ENCODE measurements at places on chromosomes 2 and 18.

GRCh38 chr2:16617282-16618266 is 48.1 kb downstream of the CYRIA start:
- DNase-seq = no peak

DNA sequence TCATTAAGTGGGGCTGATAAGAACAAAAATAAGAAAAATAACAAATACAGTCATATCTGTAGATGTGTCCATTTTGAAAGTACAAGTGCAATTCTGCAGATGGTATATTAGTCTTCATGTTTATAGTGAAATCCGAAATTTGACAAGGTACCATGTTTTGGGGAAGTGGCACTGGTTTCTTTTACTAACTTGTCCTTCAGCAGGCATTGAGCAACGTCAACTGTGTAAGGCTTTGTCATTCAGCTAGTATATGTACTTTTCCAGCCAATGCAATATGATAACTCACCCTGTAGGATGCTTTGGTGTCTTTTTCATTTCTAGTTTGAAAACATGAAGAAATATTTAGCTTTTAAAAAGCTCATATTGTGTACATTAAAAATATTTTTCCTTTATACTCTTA is 139.9 kb downstream of the MCFD2 start:
- DNase-seq = no peak

- DNase-seq = no peak
These were observed 102.9 kb downstream of the BABAM2 start for GRCh38 chr2:27993402-27993787.

GRCh38 chr2:150466741-150467620 is 20.5 kb downstream of the RND3 start:
- DNase-seq = no peak

GRCh38 chr2:174981331-174981730 is 23.9 kb downstream of the CHN1 start:
- DNase-seq = no peak

DNA sequence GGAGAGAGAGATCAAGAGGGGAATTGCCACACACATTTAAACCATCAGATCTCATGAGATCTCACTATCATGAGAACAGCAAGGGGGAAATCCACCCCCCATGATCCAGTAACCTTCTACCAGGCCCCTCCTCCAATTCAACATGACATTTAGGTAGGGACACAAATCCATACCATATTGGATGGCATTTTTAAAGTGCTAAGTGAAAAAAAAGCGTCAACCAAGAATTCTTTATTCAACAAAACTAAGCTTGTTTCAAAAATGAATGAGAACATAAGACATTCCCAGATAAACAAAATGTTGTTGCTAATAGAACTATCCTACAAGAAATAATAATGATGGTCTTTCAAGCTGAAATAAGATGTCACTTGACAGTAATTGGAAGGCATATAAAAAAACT is 626.2 kb upstream of the LRRTM1 start:
- DNase-seq = no peak

DNA sequence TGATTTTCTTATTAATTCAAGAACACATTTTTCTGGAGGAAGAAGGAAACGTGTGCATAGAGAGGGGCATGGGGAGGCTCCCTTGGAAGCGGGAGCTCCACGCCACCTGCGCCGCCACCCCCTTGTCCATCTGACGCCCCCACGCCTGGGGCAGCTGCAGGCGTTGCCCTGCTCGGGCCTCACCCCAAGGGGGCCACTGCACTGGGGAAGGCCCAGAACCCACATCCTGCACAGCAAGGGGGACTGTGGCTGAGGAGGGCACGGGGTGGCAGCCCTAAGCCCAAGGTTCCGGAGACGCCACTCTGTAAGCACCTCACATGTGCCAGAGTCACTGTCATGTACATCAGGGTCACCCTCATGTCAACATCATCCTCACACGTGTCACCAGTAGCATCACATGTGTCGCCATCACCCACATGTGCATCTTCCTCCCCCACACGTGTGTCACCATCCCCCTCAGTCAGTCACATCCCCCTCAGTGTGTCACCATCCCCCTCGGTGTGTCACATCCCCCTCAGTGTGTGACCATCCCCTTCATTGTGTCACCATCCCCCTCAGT is 486.7 kb upstream of the SALL3 start:
- no peak for DNase-seq

DNA sequence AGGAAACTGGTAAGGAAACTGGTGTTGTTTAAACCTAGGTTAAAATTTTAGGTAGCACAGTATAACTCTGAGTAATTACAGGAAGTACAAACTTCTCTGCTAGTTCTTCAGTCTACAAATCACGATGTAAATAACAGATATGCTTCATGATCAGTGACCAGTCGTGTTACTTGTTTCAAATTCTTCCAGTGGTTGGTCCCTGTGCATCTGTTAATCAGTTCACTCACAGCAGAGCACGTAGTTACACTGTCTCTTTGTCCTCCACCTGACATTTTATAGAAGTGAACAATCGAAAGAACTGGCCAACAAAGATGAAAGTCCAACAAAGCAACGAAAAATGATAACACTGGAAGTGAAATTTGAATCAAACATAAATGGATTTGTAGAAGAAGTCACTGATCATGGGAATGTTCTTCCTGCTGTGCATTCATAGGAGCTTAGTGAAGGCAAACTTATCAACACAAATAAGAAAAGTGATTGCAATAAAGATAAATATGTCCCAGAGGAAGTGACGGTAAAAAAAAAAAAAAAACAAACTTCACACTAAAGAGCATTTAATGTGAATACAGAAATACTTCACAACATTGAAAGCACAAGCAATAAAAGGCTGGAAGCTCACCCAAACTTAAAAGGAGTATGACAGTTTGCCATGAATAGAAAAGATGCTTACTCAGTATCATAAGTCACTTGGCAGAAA is 7.0 kb downstream of the EIF2AK2 start:
- no peak for DNase-seq

- DNase-seq = no peak
These were observed 60.9 kb upstream of the RAB6C start for GRCh38 chr2:129918604-129919003.

DNA sequence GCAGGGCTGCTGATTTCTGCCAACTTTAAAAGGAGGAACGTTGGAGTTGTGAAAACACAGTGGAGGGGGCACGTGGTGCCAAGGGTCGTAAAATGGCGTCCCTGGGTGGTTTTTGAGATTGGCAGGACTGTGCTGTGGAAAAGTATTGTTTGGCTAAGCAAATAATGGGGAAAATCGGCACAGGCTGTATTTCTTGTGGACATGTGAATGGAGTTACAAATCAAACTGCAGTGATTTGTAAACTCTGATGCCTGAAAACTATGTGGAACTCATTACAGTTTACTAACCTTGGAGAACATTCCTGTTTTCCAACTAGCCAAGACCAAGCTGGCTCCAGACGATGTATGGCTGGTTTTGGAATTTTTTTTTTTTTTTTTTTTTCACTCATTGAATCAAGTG is 68.7 kb downstream of the KCTD1 start:
- peak; percentile 55 for DNase-seq

DNA sequence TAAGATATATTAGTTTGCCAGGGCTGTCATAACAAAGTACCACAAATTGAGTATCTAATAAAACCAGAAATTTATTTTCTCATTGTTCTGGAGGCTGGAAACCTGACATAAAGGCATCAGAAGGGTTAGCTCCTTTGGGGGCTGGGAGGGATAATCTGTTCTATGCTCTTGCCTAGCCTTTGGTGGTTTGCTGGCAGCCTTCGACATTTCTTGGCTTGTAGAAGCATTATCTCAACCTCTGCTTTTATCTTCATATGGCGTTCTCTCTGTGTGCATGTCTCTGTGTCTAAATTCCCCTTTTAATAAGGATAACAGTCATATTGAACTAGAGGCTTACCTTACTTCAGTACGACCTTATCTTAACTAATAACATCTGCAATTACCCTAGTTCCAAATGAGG is 22.8 kb upstream of the NT5C1B start:
- DNase-seq = no peak

DNA sequence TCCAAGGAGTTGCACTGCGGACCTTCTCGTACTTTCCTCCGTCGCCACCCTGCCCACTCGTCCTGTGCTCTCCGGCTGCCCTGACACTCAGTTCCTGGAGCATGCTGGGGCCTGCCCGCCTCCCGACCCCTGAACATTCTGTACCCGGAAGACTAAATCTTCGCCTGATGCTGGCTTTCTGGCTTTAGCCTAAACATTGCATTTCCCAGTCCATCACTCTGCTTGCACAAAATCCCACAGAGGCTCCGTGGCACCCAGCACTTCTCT is 550 bp upstream of the SFXN5 start:
- peak; percentile 74 for DNase-seq

GRCh38 chr2:237868631-237869342 is 9.4 kb downstream of the RAMP1 start:
- no peak for DNase-seq

GRCh38 chr18:75123113-75123512 is 85.8 kb downstream of the PTGR3 start:
- DNase-seq = no peak

DNA sequence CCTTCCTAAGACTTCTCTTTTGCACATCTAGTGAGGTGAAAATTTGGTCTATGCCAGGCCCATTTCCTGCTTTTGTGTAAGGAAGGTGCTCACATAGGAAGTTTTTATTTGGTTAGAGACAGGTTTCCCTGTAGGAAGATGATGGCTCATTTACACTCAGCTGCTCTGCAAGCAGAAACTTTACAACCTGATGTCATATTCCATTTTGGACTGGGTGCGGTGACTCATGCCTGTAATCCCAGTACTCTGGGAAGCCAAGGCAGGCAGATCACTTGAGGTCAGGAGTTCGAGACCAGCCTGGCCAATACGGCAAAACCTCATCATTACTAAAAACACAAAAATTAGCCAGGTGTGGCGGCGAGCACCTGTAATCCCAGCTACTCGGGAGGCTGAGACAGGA is 35.8 kb downstream of the CASP10 start:
- DNase-seq = no peak

DNA sequence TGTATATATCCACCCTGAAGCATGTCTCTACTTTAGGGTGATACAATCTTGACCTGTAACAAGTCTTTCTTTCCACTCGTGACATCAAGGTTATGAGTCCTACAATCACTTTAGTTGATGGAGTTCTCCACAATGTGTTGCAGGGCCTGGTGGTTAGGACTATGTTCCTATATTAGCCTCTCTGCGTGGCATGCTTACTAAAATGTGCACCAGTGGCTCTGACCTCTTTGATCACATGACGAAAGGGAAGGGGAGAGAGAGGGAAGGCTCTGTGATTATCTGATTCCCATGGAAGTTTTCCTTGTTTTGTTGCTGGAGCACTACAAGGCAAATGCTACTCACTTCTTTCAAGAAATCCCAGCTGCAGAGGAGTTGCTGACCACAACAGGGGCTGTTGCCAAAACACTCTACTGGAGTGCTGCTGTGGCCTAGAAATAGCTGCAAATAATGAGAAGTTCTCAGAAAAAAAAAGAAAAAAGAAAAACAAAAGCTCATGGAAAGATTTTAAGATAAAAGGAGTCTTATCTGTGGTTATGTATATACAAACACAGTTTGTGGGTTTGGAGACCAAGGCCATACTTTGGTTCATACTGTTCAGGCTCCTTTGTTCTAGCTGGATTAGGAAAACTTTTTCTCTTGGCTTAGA is 272.8 kb upstream of the MMADHC start:
- peak; percentile 60 for DNase-seq

GRCh38 chr2:3169106-3169870 is 208.3 kb downstream of the EIPR1 start:
- no peak for DNase-seq

DNA sequence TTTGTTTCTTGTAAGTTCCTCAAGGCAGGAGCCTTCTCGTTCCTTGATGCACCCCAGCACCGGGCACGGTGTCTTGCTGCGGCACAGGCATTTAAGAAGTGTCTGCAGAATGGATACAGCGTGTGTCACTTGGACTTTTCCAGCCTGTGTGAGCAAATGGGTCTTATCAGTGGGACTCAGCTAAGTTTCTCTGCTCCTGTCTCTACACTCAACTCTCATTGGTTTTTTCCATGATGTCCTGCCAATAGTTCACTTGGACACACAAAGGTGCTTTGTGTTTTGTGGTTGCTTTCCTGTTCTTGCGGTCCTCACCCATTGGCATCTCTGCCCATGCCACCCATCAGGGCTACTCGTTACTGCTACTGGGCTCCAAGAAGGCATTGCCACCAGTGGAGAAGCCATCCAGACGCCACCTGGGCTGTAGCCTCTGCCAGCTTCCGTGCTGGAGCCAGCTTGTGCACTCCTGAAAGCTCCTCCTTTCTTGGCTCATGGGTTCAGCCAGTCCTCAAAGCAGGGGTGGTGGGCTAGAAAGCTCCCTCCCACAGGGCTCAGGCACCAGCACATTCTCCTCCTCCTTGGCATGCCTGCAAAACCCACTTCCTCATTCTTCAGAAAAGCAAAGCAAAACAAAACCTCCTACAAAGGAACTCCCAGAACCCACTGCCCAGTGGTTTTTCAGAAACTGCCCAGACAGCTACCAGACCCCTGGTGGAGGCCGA is 41.4 kb downstream of the IL1R2 start:
- peak; percentile 60 for DNase-seq

DNA sequence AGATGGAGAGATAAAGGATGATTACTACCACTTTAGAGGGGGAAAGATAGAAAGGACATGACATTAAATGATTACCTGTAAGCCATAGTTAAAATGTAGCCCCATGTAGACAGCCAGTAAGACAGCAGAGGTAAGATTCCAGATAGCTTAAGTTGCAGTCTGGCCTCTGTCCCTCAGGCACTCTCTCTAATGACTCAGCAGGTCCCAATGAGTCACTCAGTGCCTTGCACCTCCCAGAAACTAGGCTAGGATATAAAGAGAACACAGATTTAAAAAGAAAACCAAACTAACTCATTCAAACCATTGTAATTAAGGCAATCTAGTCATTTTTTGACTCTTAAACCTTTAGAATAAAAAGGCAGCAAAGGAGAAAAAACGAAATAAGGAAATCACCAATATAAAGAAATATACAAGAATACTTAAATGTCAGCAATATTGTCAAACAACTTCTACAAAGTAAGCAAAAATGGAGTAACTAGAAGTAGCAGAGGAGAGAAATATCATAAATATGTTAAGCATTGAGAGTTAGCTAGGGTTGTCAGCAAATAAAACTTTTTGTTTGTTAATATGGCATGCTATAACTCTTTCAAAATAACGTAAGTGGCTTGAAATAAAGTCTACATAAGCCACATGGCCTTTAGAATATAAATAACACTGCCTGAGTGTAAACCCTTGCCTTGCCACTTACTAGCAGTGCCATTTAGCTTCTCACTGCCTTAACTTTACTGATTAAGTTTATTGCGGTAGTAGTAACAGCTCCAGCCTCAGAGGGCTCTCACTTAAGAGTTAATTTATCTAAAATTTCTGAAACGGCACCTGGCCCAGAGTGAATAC is 48.5 kb downstream of the SOCS6 start:
- DNase-seq = no peak

- DNase-seq = no peak
These were observed 778 bp downstream of the MFSD2B start for GRCh38 chr2:24010477-24011249.

DNA sequence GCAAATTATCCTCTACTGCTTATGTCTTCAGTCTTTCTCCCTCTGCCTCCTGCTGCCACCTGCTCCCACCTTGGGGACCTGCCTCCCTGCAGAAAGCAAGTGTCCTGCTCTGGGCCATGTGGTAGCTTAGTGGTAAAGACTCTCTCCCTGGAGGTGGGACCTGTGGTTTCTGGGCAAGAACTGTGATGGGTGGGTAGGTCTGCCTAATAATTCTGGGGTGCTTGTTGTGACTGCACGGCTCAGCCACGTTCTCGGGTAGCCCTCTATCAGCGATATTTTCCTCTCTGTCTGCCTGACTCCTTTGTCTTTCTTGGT is 16.4 kb upstream of the CD28 start:
- DNase-seq = no peak

- no peak for DNase-seq
These were observed 425.8 kb upstream of the POU3F3 start for GRCh38 chr2:104428155-104428554.

- DNase-seq = no peak
These were observed 82.3 kb downstream of the UPP2 start for GRCh38 chr2:158184001-158184400.
